Psoas muscle (tissue), 8 donors: ENCODE measurements at places on chromosomes 4 and X. TPM values are rescaled to one million over a fixed set of nuclear protein-coding genes. Genes with fewer than 3 reads are reported as not detected.

DNA sequence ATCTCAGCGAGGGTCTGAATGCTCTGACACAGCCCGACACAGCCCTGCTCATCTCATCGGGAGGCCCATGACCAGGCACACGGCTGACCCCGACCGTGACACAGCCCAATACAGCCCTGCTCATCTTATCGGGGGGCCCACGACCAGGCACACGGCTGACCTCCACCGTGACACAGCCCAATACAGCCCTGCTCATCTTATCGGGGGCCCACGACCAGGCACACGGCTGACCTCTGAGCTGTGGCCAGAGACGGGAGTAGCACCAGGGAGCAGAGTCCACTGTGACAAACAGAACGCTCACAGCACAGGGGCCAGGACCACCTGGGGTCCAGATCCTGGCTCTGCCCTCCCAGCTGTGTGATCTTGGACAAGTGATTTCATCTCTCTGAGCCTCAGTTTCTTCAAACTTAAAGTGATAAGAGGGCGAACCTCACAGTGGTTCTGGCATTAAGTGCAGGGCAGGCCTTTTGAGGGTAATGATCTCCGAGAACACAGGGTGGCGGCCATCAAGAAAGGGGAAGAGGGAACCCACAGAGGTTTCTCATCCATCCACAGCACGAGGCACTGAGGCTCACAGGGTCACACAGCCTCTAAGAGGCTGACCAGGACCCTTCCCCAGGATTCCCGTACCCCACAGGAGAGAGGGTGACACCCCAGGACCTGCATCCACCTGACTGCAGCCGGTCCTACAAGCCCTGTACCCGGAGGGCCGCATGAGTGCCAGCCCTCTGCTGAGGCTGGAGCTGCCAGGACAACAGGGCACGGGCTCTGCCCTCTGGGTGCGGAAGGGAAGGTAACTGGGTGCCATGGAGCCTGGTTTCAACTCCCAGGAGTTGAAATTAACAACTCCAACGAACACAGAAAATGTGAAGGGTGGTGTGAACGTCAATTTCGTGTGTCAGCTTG lies 60.1 kb downstream of the WFS1 start:
- no peak overlapping the region for H3K4me3 ChIP-seq
- no peaks in the 10 kb centered on the region for H3K36me3 ChIP-seq
- DNase-seq = no peak
- H3K4me1 ChIP-seq = no peaks in the 10 kb centered on the region
- H3K27me3 ChIP-seq = no peaks in the 10 kb centered on the region

Gene JADE3
- 1.3 TPM for total RNA-seq

DNA sequence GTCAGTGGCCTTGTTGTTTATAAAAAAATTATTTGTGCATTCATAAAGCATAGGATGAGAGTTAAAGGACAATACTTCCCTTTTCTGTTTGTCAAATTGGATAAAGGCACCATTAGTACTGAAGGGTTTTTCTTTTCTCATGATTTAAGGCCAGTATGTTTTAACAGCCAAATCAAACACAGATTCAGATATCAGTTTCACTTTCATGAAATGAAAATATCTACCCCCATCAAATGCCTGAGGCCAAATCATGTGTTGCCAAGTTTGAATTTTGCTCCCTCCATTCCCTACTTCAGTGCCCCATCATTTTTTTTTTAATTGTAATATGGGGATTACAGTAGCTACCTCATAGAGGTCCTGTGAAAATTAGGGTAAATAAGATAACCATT lies 745.9 kb downstream of the RPA4 start:
- H3K4me3 ChIP-seq = no peak overlapping the region
- no peak overlapping the region for H3K27ac ChIP-seq
- no peaks in the 10 kb centered on the region for H3K36me3 ChIP-seq
- DNase-seq = no peak
- H3K4me1 ChIP-seq = no peaks in the 10 kb centered on the region

- no peak for DNase-seq
- H3K36me3 ChIP-seq = no peaks in the 10 kb centered on the region
- peaks cover 3% of the 10 kb centered on the region for H3K4me1 ChIP-seq
- H3K27me3 ChIP-seq = no peaks in the 10 kb centered on the region
- no peak overlapping the region for H3K4me3 ChIP-seq
Measured at GRCh38 chr4:101019313-101019712, 328.0 kb downstream of the PPP3CA start.

DNA sequence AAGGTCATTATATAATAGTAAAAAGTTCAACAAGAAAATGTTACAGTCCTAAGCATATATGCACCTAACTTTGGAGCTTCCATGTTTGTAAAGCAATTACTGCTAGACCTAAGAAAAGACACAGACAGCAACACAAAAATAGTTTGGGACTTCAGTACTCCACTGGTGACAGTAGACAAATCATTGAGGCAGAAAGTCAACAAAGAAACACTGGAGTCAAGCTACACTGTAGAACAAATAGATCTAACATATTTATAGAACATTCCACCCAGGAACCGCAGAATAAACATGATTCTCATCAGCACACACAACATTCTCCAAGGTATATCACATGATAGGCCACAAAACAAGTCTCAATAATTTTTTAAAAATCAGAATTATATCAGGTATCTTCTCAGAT lies 42.6 kb downstream of the ARFIP1 start:
- no peak for DNase-seq
- H3K4me3 ChIP-seq = no peak overlapping the region
- no peaks in the 10 kb centered on the region for H3K27me3 ChIP-seq
- no peaks in the 10 kb centered on the region for H3K36me3 ChIP-seq
- H3K4me1 ChIP-seq = no peaks in the 10 kb centered on the region

Gene FAM236B
- total RNA-seq = not detected

- no peak overlapping the region for H3K4me3 ChIP-seq
- no peaks in the 10 kb centered on the region for H3K36me3 ChIP-seq
- no peaks in the 10 kb centered on the region for H3K4me1 ChIP-seq
- no peak for DNase-seq
Measured at GRCh38 chr4:94378047-94378446, 35.4 kb upstream of the HPGDS start.

DNA sequence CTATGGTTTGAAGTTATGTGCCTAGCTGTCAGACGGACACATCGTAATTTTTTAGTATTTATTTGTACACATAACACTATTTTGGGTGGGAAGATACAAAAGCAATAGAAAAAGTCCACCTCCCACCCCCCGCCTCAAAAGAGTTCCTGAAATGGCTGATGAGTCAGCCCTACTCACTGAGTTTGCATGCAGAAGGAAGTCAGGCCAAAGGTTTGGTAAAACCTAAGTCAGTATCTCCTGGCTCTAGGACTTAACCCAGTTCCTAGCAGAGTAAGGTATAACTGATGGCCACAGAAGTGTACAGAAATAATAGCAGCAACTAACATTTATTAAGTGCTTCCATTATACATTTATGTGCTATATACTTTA lies 2.9 kb upstream of the KLHL2 start:
- DNase-seq = no peak
- H3K27me3 ChIP-seq = no peaks in the 10 kb centered on the region
- no peaks in the 10 kb centered on the region for H3K36me3 ChIP-seq
- H3K4me3 ChIP-seq = no peak overlapping the region
- no peak overlapping the region for H3K27ac ChIP-seq

Gene RASL11B
- 0.26 TPM for total RNA-seq

DNA sequence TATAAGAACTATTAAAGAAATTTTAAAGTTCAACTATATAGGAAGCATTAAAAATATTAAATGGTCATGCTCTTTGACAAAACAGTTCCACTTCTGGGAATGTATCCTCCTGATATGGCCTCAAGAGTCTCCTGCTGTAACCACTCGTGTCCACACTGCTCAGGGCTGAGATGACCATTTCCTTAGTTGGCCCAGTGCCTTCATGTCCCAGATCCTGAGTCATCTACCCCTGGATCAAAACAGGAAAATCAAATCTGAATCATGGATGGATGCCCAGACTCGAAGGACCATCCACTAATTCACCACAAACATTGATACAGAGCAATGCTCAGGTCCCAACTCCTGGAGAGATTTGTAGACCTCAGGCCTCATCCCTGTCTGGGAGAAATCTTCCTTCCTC lies 44.7 kb downstream of the GPRASP3 start:
- H3K36me3 ChIP-seq = no peaks in the 10 kb centered on the region
- peaks cover 6% of the 10 kb centered on the region for H3K4me1 ChIP-seq
- H3K4me3 ChIP-seq = no peak overlapping the region
- peaks cover 10% of the 10 kb centered on the region for H3K27me3 ChIP-seq

DNA sequence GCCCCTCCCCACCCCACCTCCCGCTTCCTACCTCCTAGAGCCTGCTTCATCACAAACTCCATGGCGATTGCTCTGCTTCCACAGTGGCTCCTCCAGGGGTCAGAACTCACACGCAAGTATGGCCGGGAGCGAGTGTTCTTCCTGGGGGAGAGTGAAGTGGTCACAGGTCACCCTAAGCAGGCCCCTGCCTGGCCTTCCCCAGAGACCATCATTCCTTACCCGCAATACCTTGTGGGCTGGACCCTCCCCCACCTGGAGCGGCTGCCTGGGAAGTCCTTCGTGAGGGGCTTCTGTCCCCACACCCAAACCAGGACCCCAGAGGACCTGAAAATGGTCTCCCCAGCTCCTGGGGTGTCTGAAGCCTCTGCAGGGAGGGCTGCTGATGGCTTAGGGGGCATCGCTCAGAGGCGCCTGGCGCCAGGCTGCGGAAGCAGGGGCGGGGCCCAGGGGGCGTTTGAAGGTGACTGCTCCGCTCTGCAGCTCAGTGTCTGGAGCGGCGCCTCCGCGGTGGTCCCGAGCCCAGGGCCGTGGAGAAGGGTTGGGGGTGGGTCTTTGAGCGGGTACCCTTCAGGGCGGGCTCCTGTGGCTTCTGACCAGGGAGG lies 1.4 kb downstream of the CPLX1 start:
- H3K36me3 ChIP-seq = no peaks in the 10 kb centered on the region
- no peaks in the 10 kb centered on the region for H3K27me3 ChIP-seq
- DNase-seq = no peak
- no peak overlapping the region for H3K4me3 ChIP-seq
- no peak overlapping the region for H3K27ac ChIP-seq

GRCh38 chrX:131752493-131753198 lies 208.8 kb downstream of the OR13H1 start:
- peak overlapping the region; percentile 83 for H3K27ac ChIP-seq
- no peaks in the 10 kb centered on the region for H3K4me1 ChIP-seq
- H3K27me3 ChIP-seq = no peaks in the 10 kb centered on the region
- peak; percentile 83 for DNase-seq

DNA sequence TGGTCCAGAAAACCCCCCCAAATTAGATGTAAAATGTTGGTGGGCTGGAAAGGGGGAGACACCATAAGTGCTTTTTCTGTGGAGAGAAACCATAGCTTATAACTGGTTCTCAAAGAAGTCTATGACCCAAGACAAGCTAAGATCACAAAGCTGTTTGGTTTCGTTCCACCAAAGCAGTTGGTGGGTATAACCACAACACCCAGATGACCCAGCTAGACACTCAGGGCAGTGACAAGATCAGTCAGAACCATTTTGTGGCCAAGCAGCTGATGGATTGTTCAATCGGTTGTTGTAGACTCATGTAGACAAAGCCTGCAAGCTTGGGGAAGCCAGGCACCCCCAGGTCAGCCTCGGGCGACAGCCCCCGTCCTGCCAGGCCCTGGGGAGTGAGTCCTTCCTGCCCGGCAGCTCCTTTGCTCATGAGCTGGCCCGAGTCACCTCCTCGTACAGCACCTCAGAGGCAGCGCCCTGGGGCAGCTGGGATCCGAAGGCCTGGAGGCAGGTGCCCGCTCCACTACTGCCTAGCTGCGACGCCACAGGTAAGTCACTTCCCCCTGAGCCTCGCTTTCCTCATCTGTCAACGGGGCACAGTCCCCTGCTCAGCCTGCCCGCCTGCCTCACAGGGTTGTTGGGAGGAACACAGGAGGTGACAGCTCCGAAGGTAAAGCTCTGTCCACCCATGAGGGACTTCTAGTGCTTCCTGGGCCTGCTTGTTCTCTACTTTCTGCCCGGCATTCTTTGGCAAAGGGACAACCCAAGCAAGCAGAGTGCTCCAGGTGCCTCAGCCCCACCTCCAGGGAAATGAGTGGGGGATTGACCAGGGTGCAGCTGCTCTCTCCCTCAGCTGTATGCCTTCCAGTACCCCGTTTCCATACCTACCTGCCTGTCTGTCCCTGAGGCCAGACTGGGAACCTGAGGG lies 65.2 kb upstream of the MTM1 start:
- no peaks in the 10 kb centered on the region for H3K27me3 ChIP-seq
- H3K27ac ChIP-seq = no peak overlapping the region
- no peaks in the 10 kb centered on the region for H3K36me3 ChIP-seq
- DNase-seq = no peak

DNA sequence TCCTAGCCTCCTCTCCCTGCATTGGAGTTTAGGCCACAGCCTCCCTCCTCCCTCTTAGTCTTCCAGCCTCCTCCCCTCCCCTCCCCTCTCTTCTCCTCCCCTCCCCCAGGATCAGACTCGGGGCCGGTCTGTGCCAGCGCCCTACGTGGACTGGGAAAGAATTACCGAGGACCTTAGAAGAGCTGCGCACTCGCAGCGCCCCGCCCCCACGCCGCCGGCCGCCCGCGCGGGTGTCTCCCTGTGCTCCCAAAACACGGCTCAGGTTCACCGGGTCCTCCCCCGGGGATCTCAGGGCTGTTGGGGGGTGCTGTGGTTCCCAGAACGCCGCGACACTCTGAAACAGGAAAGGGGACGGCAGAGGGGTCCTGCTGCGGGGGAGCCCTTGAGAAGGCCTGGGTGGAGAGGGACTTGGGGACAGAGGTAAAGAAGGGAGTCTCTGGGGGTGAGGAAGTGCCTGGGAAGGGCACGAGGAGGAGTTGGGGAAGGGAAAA lies 122.3 kb upstream of the TBL1X start:
- H3K4me1 ChIP-seq = peaks cover 23% of the 10 kb centered on the region
- peak overlapping the region; percentile 55 for H3K27ac ChIP-seq
- H3K36me3 ChIP-seq = no peaks in the 10 kb centered on the region

DNA sequence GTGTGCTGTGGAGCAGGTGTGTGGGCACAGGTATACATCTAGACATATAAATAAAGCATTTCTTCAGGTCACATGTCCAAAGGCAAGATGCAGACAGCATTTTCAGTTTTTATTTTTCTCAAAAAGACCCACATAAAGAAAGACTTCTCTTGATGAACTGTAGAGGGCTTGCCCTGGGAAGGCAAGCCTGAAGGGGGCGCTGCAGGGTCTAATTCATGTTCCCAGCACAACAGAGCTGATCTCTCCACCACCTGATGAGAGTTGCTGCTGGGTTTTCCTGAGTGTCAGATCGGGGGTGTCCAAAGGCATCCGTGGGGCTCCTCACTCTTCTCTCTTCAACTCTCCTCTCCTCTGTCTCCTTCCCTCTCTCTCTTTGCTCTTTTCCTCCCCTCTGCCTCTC lies 26.6 kb downstream of the ADRA2C start:
- no peak overlapping the region for H3K4me3 ChIP-seq
- DNase-seq = no peak

- no peaks in the 10 kb centered on the region for H3K27me3 ChIP-seq
- H3K36me3 ChIP-seq = no peaks in the 10 kb centered on the region
- H3K4me3 ChIP-seq = no peak overlapping the region
Measured at GRCh38 chr4:137621056-137621455, 88.8 kb upstream of the PCDH18 start.

- H3K4me1 ChIP-seq = no peaks in the 10 kb centered on the region
- no peak overlapping the region for H3K4me3 ChIP-seq
- DNase-seq = no peak
Measured at GRCh38 chr4:115272185-115272584, 158.8 kb upstream of the NDST4 start.
